ENCODE measurements at places on chromosomes 6 and 20. TPM values are rescaled to one million over a fixed set of nuclear protein-coding genes. Genes with fewer than 3 reads are reported as not detected.

CUL7 gene
- total RNA-seq, result 8.3 TPM

SLC35D3 gene
- total RNA-seq, result not detected

VSX1 gene
- 0.43 TPM for total RNA-seq

LSM2 gene
- total RNA-seq, result 62.4 TPM

DOK5 gene
- total RNA-seq, result not detected

TTLL9 gene
- total RNA-seq, result 0.15 TPM

PTGIS gene
- total RNA-seq, result 0.02 TPM

PGC gene
- not detected for total RNA-seq

ZNF341 gene
- 3.3 TPM for total RNA-seq

PPP1R14C gene
- total RNA-seq, result 1.6 TPM

TBXT gene
- not detected for total RNA-seq

HLA-DRB5 gene
- not detected for total RNA-seq

LY86 gene
- total RNA-seq, result not detected

LRP11 gene
- total RNA-seq, result 27.5 TPM

SYNDIG1 gene
- 1.4 TPM for total RNA-seq

TMX4 gene
- total RNA-seq, result 14.2 TPM

MROH8 gene
- total RNA-seq, result 1.7 TPM

UNC5CL gene
- total RNA-seq, result 0.34 TPM

SASH1 gene
- total RNA-seq, result 2.2 TPM

PLG gene
- total RNA-seq, result not detected

EPPIN gene
- not detected for total RNA-seq
